HFFc6 (cell line): ENCODE measurements at places on chromosomes 3 and 15. TPM values are rescaled to one million over a fixed set of nuclear protein-coding genes. Genes with fewer than 3 reads are reported as not detected.

Gene DISP2
- total RNA-seq: 0.05 to 0.63 TPM (median 0.25 TPM) in 3 replicates

DNA sequence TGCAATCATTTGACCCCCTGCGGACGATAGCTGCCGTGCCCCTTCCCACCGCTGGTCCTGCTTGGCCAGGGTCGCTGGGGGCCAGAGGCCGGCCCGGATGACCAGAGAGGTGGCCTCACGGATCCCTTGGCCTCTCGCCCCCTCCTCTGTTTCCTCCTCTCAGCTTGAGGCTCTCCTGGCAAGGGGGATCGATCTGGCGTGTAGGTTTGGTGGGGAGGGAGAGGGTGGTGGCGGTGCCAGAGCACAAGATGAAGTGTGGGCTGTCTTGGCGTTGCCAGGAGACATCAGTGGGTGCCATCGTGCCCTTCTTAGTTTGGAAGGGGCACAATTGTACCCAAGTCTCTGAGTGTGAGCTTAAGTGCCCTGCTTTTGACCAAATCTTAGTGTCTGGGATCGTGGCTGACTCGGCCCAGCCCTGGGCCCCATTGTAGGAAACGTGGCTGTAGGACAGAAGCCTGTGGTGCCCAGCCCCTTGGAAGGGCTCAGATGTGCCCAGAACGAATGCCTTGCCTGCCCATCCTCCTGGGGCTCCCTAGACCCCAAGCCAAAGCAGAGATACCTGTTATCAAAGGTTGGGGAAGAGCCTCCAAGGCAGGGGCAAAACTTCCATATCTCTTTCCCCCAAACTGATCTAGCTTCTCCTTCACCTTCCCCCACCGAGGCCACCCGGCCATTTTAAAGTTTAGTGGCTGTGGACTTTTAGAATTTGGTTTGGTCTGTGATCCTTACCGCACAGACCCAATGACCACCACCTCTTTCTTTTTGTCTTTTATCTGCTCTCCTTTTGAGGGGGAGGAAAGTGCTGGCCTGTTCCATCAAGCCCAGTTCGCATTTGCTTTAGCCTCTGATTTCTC, 14.4 kb downstream of the NR2F2 start:
- DNase-seq: no peak

DNA sequence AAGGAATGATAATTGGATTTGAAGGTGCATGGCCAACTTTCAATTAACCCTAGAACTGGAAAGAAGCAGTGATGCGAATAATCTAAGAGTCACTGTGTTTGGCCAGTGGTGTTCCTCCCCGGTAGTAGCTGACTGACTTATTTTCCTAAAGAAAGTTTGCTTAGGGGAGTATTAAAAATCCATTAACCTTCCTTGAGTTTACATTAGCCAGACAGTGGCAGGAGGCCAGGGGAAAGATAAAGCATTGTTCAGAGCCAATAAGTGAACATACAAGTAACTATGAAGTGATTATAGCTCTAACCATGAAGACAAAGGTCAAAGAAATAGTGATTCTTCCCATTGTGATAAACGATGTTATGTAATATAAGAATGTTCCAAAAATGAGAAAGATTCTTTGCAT, 8.9 kb upstream of the TMEM202 start:
- DNase-seq: no peak

DNA sequence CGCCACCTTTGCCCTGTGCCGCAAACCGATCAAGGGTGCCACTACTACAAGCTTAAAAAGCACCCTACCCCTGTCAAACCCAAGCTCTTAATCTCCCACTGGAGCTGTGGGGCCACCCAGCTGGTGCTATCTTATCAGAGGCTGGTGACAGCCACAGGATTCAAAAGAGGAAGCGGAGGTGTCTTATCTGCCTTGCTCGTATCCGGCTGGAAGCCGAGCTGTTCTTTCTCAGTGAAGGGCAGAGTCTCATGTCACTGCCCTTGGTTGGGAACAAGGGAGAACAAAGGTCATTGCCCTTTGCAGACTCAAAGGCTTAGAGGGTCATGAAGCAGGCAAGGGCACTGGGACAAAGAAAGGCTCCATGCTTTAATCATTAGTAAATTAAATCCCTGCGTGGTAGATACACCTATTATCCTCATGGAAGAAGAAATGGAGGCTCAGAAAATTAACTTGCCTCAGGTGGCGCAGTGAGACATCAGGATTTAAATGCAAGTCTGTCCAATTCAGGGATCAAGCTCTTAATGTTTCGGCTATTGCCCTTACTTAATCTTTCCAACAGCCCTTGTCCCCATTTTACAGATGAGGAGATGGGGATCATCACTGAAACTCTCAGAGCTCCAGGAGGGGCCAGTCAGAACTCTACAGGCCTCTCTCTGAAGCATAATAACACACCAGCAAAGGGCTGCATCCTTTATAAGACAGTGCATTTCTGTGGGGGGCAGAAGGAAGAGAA, 360.0 kb upstream of the PROK2 start:
- no peak for DNase-seq

DNA sequence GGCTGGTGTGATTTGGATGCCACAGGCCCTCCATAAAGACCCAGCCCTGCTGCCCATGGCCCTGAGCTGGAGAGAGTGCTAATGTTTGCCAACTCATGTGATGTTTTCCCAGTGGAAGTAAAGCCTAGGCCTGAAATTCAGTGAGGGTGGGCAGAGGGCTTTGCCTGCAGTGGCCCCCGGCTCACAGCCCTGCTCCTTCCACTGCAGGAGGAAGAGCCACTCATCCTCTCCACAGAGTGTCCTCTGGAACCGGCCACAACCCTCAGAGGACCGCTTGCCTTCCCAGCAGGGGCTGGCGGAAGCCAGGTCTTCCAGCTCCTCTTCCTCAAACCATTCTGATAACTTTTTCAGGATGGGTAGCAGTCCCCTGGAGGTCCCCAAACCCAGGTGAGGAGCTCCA, 13.9 kb upstream of the CPNE9 start:
- no peak for DNase-seq

DNA sequence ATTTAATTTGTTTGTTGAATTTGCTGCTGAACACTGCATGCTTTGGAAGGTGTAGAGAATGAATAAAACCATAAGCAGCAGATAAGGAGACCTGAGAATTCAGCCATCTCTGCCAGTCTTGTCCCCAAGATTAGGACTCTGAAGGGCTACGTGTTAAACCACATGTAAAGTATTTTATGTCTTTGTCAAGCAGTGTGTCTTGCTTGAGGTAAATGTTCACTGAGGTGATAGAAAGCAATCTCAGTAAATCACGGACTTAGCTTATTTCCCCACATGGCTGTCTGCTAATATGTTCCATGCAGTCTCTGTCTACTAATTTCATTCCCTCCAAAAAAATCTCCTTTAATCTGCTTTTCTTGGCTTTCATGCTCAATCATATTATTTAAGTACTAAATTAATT, 467.1 kb downstream of the RAP2B start:
- no peak for DNase-seq

GRCh38 chr3:178084938-178085816, 451.1 kb upstream of the KCNMB2 start:
- DNase-seq: no peak

DNA sequence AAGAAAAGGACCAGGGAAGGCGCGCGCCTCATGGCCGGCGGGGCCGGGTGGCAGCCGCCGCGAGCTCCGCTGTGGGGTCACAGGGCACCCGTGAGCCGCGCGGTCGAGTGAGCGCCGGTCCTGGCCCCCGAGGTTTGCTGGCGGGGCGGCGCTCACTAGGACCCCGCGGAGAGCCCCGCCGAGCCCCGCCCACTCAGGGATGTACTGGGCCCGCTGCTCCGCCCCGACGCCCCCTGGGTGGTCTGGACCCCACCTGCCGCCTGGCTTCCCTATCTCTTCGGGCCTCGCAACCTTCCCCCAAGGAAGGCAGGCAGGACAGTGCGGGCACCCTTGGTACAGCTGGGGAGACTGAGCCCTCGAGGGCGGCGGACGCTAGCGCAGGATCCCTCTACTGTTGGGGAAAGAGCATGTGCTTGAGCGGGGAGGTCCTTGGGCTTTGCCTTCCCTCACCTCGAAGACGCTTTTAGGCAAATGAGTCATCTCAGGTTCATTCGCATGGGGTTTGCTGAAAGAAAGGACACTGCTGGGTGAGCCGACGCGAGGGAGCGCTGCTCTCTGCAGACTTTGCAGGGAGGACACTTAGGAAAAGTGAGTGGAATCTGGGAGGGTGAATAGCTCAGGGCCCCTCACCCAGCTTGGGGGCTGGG, at the start of gene CHRNB4:
Gene CHRNB4, minus strand, starts transcription at position 109 of the 647 bp plus-strand sequence. Its CDS starts 77 bp downstream, at position 32.
- DNase-seq: no peak

DNA sequence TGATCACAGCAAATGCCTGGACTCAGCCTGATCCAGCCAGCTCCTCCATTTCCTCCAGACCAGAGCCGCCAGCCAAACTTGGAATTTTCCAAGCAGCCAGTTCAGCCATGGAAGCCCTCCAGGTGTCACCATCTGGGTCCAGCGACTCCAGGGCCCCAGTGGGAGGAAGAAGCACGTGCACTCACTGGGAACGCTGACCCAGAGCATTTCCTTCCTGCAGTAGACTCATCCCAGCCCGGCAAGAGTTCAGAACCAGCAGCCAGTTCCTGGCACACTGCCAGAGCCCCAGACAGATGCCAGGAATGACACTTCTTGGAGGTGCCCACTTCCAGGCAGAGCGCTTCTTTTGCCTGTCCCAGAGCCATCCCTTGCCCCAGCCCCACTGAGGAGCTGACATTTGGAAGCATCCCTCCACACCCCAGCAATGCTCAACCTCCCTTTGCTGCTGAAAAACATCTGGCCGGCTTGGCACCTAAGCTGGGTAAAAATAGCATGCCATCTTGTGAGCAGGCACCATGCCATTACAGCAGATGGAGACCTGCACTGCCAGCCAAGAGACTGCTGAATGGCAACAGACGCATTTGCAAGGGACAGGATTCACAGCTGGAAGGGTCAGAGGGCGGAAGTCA, 460.3 kb upstream of the PROK2 start:
- no peak for DNase-seq
